ENCODE measurements at places on chromosomes 16 and 17.

DNA sequence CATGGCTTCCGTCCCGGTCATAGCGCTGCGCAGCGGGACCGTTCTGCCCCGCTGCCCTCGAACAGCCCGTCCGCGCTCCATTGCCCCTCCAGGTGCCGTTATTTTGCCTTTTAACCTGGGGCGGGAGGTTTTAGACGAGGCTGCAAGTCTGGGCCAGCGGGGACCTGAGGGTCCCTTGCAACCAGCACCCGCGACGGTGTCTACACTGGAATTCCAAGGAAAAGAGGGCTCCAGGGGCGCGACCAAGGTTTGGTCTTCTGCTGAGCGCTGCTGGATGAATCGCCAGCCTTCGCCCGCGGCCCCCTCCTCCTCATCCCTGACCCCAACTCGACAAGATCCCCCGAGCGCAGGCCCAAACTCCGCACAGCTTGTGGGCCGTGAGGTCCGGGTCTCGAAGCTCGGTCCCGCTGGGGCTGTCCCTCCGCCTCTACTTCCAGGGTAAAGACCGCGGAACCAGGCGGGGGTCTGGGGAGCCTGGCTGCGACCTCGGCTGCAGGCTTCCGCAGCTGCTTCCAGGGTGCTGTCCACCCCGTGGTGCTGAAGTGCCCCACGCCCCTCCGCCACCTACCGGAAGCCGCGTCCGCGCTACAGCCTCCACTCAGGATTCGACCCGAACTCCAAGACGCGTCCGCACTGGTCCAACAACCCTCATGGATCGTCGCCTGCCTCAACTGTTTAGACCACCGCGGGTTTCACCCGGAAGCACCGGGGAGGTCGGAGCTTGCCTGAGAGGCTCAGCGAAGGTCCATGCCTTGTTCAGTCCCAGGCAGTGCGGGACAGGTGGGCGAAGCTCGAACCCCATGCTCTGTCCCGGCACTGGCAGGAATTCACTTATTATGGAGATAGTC lies 10.1 kb upstream of the CA4 start:
- DNase-seq = no peak

DNA sequence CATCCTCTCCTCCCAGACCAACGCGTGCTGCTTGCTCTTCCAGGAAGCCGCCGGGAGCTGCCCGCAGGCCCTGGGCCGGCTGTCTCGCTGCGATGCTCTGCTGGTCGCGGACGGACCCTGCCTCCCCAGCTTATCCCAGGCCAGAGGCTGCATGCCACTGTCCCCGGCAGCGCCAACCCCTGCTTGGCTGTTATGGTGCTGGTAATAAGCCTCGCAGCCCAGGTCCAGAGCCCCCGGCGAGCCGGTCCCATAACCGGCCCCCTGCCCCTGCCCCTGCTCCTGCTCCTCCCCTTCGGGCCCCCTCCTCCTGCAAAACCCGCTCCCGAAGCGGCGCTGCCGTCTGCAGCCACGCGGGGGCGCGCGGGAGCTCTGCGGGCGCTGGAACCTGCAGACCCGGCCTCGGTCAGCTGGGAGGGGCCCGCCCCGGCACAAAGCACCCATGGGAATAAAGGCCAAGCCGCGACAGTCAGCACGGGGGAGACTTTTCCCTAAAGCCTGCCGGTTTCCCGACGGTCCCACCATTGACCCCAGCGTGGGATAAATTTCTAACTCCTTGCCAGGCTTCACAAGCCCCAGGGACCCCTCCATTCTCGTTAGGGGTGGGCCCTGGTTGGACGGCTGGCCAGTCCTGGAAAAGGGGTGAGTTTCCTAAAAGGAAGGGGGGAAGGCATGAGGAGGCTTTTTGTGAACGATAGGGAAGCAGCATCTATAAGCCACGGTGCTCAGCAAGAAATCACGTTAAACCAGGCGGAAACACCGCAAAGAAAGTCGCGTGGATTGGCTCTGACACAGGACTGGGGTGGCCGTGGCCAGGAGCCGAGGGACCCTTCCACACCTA lies 11.2 kb downstream of the ENPP7 start:
- peak; percentile 79 for DNase-seq

DNA sequence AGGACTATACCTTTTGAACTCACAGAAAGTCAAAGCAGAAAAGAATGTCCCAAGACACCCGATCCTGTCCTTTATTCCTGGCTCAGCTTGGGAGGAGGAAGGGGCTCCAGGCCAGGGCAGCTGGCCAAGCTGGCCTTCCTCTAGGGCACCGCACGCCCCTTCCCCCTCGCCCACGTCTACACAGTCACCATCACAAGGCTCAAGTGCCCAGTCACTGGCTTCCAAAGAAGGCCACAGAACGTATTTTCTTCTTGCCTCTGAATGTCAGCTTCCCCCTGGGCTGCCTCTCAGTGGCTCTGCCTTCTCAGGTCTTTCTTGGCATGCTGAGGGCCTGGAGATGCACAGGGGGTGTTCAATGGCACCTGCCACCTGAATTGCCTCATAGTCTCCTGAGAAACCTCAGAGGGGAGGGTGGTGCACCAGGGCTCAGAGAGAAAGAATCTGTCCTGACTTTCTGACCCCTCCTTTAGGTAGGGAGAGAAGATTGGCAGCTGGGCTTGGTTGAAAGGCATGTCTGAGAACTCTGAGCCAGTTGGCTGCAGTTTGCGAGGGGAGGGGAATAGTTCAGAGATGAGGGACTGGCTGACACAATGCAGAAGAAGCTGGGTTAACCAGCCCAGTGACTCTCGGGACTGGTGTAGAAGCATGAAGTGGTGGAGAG lies 2.1 kb downstream of the DHRS11 start:
- DNase-seq = no peak

DNA sequence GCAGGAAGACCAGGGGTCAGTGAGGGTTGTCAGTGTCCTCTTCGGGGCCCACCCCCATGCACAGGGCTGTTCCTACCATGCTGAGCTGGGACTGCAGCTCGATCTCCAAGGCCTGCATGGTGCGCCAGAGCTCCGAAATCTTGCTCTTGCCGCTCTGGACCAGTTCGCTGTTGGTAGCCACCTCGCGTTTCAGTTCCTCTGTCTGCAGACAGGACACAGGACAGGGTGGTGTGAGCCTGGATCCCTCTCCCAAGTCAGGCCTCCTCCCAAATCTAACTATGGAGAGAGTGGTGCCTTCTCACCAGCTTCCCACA lies 90.9 kb downstream of the GOSR1 start:
- no peak for DNase-seq

DNA sequence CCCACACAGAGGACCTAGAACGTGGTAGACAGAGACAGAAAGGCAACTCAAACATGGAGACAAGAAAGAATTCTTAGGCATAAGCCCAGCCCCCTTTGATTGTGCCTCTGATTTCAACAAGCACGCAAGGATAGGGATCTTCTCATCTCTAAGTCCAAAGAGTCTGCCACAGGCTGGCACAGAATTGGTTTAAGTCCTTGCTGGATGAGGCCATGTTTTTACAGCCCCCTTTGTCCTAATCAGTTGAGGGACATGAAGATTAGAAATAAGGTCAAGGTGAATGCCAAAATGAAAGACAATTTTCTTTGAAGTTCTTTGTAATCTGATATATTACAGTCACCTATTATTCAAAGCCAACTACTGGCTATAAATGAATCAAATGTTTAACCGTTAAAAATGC lies 68.0 kb upstream of the ATP2A3 start:
- DNase-seq = no peak

DNA sequence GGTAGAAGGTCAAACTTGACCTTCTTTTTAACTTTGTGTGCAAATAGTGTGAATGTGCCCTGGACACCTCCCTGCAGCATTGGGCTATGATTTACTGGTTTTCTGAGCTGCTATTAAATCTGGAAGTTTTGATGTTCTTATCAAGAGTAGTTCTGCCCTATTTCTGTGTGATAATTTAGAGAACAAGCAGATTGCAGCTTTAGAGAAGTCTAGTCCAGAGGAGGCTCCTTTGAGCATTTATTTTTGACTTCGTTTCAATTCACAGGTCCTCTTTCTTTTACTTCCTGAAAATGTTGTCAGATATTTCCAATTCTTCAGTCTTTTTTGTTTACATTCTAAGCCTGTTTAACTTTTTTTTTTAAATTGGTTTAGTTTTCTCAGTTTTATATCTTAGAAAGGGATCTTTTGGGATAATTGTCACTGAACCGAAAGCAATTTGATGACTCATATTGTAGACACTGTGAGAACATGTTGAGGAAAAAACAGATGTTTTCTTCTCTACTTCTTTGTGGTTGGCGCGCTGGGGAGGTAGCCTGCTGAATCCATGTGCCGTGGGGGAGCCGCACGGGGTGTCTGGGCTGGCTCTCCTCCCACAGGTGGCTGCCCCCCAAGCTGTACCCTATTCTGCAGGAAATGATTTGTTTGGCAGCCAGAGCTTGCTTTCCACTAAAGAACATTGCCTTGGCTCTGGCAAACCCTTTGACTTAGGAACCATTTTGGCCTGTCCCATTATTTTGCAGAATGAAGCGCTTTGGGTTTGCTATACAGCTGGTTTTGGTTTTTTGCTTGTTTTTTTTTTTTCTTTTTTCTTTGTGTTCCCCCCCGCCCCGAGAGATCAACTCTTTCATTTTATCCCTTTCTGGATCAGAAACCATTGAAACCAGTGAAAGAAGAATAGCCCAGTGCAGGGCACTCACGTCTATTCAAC lies 53.4 kb downstream of the MFSD11 start:
- no peak for DNase-seq

DNA sequence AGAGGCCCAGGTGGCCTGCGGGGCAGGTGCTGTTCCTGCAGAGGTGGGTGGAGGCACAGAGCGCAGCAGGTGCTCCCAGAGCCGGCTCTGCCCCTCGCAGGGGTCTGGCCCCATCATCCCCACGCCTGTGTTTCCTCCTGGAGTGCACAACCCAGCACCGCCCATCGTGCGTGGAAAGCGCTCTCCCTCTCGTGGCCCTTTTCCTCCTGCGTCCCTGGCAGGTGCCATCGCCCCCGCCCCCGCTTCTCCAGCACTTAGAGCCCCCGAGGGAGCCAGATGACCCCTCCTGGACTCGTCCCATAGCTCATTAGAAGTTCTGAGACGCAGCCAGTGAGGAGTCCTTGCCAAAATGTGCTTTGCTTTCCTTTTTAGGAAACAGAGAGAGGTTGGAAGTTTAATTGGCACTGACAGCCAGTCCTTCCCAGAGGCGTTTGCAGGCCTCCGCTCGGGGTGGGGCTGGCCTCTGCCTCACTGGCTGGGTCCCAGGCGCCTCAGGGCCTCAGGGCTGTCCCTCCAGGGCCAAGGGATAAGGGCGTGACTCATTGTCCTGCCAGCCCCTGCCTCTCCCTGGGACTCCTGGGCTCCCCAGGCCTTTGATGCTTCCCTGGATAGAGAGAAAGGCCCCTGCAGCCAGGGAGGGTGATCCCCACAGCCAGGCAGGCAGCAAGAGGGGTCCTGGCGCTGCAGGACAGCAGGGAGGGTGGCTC lies 32.2 kb upstream of the CHMP6 start:
- no peak for DNase-seq

- no peak for DNase-seq
Observed at GRCh38 chr16:51500306-51500705, 349.2 kb upstream of the SALL1 start.

DNA sequence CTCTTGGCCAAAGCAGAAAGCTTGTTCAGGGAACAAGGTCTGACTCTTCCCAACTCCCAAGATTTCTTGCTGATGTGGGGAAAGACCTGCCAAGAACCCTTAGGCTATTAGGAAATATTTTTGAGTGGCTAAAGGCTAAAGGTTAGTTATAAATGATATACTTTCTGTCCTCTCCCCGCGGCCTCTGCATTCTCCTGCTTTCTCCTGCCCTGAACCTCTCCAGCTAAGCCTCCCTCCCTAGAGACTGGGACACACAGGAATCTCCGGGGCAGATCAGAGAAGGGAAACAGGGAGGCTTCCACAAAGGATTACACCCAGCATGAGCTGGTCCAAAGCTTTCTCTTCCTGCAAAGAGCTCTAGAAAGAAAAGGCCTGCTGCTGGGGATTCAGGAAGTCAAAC lies 2.3 kb downstream of the SLC43A2 start:
- DNase-seq = no peak

DNA sequence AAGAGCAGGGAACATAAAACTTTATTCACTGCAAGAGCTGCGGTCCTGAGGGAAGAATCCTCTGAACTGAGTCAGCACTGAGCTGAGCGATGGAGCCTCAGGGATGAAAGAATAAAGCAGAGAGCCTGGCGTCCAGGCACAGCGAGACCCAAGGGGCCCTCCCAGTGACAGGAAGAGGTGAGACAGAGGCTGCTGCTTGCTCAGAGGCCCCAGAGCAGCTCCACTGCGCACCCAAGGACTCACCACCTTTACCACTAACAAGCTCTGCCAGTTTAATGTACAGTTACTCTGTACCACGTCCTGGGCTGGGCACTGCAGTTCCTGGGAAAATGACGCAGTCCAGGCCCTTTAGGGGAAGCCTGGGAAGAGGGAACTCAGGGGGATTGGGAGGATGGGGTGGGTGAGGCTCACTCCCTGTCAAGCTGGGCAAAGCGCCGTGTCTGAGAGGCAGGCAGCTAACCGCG lies 5.6 kb downstream of the GFAP start:
- no peak for DNase-seq

- DNase-seq = peak; percentile 72
Observed at GRCh38 chr17:6421700-6422604, 13.0 kb downstream of the AIPL1 start.

- DNase-seq = no peak
Observed at GRCh38 chr17:2435181-2435741, 34.4 kb upstream of the MNT start.

GRCh38 chr16:11691771-11692170 lies 23.5 kb downstream of the SNN start:
- DNase-seq = no peak

- DNase-seq = no peak
Observed at GRCh38 chr16:57127037-57127763, 34.8 kb downstream of the CPNE2 start.

- no peak for DNase-seq
Observed at GRCh38 chr17:72838068-72838467, 254.4 kb downstream of the SLC39A11 start.

- DNase-seq = no peak
Observed at GRCh38 chr17:80202197-80202596, 17.9 kb downstream of the SGSH start.

DNA sequence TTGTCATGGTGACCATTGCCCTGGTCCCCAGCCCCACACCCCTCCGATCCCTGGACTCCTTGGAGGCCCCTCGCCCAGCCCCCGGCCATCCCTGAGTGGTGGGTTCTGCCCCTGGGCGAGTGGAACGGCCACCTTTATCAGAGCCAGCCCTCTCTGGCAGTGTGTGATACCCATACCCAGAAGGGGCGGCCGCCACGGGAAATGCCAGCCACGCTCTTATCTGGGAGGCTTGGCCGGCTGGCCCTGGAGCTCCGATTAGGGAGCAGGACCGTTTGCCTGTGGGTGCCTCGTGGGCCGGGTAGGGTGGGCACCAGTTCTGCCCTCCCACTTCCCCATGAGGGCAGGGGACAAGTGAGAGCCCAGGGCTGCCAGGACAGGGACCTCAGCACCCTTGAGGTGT lies 58.3 kb upstream of the ZC3H18 start:
- DNase-seq = no peak

DNA sequence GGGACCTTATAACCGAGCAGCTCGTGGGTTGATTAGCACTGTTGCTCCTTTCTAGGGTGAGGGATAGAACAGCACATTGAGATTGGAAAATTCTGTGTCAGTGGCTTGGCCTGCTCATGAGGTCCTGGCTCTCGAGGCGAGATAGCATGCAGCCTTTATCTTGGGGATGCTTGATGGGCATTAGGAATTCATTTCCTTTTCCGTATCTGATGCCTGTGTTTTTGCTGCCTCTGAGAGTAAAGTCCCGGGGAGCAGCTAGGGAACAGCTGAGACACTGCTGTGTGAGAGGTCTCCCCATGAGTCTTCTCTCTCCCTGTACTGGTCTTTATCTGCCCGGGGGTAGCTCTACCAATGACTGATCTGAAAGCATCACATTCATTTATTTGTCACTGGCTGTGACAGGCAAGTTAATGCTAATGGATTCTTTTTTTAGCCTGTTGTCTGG lies 14.5 kb downstream of the MSI2 start:
- DNase-seq = no peak
